AG10803 (cell line): ENCODE measurements at places on chromosomes 11 and 22.
A peak's percentile ranks its signal among the peaks of the same experiment; 100 is the strongest.

- DNase-seq: peak; percentile 66
Observed at GRCh38 chr11:108135845-108136544, 14.6 kb downstream of the ACAT1 start.

DNA sequence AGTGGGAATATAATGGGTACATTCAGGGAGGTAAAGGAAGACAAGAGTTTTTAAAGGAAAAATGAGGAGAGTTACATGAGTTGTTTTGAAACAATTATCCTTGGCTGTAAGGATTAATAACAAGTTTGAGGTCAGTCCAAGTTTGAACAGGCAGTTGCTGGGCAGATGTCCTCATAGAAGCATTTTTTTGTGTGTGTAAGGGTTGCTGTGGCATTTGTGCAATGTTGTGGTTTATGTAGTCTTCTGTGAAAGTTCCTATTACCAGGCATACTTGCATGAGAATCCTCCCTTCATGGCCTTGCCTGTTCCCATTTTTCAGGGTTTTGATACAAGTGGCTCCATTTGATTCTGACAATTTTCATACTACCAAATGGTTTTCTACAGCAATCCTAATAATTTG lies 400.2 kb downstream of the KCNA4 start:
- DNase-seq: peak; percentile 92

- no peak for DNase-seq
Observed at GRCh38 chr11:18632841-18633240, 1.3 kb downstream of the SPTY2D1 start.

GRCh38 chr22:20852503-20852902 lies 6.1 kb downstream of the PI4KA start:
- no peak for DNase-seq

DNA sequence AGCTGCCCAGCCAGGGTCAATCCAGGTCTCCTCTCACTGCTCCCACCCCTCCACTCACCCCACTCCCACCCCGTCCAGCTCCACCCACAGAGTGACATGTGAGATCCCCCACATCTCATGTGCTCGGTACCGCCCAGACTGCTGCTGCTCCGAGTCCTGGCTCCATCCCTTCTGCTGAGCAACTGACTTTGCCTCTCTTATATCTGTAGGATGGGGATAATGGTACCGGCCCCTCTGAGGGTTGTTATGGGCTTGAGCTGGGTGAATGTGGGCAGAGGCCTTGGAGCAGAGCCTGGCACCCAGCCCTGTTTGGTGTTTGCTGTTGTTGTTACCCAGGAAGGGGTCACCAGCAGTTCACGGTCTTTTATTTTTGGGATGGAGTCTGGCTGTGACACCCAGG lies 77.0 kb downstream of the ST3GAL4 start:
- no peak for DNase-seq

- DNase-seq: no peak
Observed at GRCh38 chr11:64519541-64519940, 71.5 kb upstream of the SLC22A12 start.

DNA sequence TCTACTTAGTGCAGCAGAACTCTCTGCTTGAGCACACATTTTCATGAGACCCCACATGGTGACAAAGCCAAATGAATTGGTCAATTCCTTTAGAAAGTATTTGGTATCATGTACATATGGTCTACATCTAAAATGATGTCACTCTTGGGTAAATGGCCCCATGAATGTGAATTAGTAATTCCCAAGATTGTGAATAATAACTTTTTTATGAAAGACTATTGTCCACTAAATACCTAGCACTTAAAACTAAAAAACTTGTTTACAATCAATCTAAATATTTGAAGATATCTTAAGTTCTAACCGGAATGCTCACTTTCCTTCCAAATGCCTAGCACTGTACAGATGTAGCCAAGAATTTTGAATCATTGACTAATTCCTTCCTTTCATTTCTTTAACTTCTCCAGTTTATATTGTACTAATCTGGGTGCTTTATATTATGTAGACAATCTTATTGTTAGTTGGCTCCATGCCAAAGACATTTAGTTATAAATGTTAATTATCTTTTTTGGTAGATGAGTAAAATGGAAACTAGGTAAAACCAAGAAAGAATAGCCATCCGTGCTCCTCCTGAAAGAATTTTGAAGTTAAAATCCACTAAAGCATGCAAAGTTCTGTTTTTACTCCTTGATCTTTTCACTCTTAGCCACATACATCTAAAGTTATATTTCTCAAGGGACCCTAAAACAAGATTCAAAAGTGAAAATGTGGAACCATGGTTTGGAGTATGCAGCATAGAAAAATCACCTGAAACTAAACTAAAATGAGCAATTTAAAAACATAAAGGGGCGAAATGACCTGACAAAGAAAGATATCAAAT lies 145.0 kb upstream of the ARHGAP20 start:
- peak; percentile 16 for DNase-seq

DNA sequence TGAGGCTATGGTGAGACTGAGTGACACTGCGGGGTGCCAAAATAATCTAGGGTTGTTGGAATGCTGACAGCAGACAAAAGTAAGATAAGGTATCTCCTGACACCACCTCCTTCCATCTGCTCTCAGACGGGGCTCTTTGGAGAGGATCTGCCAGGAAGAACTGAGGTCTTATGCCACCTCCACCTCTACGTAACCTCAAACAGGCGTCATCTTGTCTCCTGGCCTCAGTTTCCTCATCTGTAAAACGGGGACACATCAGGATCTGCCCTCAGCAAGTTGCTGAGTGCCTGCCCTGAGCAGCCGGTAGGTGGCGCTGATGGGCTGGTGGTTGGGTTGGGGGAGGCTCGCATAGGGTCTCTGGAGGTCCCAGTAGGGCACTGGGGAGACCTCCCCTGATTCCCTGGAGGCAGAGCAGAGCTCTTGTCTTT lies 1.7 kb upstream of the MYEOV start:
- peak; percentile 18 for DNase-seq

DNA sequence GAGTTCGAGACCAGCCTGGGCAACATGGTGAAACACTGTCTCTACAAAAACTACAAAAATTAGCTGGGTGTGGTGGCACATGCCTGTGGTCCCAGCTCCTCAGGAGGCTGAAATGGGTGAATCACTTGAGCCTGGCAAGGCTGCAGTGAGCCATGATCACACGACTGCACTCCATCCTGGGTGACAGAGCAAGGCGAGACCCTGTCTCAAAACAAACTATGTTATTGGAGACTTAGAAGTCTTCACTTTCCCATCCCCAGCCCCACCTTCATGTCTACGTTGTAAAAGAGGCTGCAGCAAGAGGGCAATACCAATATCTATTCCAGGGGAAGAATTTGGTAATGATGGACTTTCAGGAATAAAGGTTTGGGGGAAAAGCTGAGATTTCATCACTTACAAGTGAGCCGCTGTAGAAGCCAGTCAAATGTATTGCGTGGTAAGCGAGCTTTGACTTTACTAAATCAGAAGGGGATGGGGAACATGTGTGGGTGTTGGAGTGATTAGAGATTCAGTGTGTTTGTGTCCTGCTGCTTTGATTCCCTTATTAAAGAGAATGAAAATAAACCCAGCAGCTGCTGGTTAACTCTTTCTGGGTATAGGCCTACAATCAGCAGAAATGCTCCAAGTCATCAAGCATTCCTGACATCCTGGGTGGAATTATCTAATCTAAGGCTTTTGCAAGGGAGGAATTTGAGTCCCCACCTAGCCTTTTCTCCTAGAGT lies 53.7 kb downstream of the UBASH3B start:
- peak; percentile 87 for DNase-seq

DNA sequence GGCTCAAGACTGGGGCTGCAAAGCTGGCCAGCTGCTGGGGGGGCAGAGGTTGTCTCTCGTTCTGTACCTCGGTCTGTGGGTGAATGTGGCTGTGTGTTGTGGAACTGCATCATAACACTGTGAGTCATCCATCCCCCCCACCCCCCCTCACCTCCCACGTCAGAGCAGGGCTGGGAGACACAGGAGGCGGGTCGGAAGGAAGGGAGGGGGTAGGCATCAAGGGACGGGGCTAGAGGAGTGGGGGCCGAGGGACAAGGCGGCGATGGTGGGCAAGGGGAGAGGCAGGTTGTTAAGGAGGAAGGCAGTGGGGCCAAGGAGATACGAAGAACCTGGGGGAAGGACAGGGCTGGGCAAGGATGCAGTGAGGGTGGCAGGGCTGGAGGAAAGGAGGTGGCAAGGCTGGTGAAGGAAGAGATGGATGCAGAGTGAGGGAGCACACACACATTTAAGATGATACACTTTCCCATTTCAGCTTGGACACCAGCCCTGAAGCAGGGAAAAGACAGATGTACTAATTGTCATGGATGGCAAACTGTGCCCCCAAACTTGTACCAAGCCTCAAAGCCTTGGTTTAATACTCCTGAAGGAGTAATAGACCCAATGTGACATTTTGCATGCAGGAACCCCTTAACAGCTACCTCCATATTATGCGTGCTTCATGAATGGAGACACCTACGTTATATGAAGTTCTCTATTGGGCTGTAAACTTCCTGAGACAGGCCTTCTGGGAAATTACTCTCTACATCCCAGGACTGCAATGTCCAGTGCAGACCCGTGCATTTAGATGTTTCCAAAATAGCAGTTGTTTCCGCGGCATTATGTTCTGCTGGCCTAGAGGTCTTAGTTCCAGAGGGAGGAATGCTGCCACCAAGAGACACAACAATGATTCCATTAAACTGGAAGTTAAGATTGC lies at the start of gene YPEL4:
YPEL4 (minus strand) TSS at position 87 of the 913 bp plus-strand sequence. CDS start 2,805 bp downstream, outside the sequence.
- DNase-seq: peak; percentile 74

- peak; percentile 64 for DNase-seq
Observed at GRCh38 chr22:44686873-44687600, 15.0 kb upstream of the PRR5 start.

DNA sequence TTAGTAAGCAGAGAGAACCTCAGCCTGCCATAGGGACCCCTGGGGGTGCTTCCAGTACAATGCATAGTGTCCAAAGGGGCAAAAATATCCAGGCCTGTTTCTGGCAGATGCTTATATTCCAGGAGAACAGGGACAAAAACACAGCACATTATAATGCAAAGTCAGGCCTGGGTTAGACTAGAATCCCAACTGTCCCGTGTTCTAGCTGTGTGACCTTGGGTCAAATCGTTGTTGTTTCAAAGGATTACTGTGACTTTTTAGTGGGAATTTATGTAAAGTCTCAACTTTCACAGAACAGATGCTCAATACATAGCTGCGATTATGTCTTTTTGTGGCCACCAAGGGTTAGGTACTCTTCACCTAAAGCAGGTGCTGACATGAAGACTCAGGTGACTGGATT lies 86.0 kb downstream of the USP35 start:
- no peak for DNase-seq

DNA sequence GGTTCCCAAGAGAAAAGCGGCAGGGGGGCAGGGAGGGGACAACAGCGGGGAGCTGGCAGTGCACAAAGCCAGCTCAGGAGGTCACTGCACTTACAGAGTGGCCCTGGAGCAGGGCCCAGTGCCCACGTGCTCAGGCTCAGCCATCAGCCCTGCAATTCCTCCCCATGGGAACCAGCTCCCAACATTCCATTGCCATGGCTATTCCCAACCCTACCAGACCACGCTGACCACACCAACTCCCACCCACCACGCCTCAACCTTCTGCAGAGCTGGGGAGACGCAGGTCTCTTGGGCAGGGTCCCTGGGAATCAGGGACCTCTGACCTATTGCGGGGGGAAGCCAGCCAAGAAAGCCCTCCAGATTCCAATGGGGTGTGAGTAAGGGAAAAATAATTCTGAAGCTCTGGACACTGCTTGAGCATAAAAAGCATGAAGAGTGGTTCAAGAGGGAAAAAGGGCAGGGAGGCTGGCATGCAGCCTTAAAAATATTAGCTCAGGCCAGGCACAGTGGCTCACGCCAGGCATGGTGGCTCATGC lies 38.3 kb upstream of the TFIP11 start:
- peak; percentile 95 for DNase-seq

DNA sequence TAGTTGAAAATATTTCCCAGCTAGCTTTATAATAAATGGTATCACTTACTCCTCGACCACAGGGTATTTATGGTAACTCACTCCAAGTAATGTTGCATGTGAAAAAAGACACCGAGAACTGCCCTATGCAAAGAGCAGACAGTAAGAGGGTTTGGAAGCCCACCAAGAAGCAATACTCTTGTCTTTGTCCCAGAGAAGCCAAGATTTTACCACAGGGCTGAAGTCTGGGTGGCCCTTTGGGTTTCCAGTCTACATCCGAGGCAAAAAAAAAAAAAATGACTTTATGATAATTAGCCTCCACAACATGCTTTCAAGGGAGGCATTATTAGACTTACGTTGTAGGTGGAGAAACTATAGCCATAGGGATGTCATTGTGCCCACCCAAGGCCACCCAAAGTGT lies 83.6 kb downstream of the CCDC34 start:
- DNase-seq: no peak

GRCh38 chr11:76102802-76103201 lies 103.5 kb downstream of the WNT11 start:
- no peak for DNase-seq

DNA sequence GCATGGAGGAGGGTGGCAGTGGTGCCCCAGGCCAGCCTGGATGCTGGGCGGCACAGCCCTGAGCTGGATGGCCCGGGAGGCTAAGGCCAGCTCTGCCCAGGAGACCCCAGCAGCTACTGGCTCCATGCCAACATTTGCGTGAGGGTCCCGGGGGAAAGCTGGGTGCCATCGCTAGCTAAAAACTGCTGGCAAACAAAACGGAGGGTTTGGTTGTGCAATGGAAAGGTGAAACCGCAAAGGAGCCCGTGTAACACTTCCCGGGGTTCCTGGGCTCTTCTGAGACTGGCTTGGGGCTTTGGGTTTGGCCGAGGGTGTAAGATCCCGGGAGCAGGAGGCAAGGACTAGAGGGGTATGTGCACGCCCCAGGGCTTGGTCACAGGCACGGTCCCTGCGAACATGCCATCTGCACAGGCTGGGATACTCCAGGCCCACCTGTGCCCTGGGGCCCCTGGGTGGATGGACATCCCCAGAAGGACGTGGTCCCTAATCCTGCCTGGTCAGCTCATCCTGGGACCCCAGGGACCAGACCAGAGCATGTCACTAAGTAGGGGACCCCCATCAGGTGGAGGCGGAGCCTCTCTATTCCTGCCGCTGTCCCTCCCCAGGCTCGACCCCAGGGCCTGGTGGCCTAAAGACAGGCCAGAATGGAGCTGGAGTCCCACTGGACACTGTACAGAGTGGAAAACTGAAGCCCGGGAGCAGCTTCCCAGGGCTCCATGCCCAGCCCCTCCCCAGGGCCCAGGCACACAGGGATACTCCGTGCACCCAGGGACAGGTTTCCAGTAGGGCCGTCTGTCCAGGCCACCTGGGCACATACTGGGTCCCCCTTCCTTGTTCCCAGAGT lies 44.6 kb downstream of the IGF2 start:
- DNase-seq: no peak

GRCh38 chr11:122850076-122850631 lies 11.9 kb downstream of the CRTAM start:
- DNase-seq: no peak

GRCh38 chr11:77617892-77618291 lies 19.7 kb downstream of the CLNS1A start:
- DNase-seq: peak; percentile 66

GRCh38 chr11:19694796-19695345 lies 17.8 kb upstream of the NAV2 start:
- DNase-seq: no peak
